Activated naive CD8-positive, alpha-beta T cell treated with anti-CD3 and anti-CD28 coated beads for 36 hours (primary cell): ENCODE measurements at places on chromosomes 6 and 20.
A peak's percentile ranks its signal among the peaks of the same experiment; 100 is the strongest.

GRCh38 chr6:7468382-7469081 is 72.9 kb upstream of the DSP start:
- peak; percentile 6 for DNase-seq

DNA sequence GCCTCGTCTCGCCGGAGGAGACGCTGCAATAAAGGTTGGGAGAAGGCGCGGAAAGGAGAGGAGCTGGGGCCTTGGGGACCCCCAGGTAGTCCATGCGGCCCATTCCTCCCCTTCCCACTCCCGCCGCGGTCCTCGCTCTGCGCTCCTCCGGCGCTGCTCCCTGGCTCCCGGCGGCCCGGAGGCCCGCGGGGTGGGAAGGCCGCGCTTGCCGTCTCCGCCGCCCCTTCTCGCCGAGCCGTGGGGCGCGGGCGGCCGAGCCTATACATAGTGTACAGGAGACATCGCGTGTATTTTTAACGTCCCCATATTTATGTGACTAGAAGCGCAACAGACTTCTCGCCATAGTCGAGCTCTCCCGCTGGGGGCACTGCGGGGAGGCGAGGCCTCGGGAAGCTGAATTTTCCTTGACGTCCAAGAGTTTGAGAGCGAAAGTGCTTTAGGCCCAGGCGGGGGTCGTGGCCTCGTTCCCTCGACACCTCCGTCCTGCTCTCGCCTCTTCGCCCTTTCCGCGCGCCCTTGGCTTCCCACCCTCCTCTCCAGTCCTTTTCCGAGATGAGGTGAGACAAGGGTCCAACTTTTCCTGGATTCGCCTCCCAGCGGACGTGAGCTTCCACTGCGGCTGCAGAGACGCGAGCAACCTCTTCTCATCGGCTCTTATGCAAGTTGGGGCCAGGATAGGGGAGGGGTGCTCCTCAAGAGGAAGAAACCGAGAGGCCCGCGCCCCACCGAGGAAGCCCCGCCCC is 29.0 kb downstream of the SLC12A5 start:
- DNase-seq = no peak

DNA sequence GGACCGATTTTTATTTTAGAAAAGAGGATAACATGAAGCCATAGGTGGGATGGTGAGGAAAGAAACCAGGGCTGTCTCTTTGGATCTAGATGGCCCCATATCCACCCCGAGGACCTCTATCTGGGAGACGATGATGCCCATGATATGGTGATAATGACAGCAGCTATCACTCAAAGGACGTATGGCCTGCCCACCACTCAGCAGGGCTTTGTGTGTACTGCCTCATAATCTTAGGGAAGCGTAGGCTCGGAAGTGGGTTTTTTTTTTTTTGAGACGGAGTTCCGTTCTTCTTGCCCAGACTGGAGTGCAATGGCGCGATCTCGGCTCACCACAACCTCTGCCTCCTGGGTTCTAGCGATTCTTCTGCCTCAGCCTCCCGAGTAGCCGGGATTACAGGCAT is 8.2 kb upstream of the TAF8 start:
- no peak for DNase-seq

- no peak for DNase-seq
Observed at GRCh38 chr20:1417790-1418189, 24.9 kb upstream of the FKBP1A start.

DNA sequence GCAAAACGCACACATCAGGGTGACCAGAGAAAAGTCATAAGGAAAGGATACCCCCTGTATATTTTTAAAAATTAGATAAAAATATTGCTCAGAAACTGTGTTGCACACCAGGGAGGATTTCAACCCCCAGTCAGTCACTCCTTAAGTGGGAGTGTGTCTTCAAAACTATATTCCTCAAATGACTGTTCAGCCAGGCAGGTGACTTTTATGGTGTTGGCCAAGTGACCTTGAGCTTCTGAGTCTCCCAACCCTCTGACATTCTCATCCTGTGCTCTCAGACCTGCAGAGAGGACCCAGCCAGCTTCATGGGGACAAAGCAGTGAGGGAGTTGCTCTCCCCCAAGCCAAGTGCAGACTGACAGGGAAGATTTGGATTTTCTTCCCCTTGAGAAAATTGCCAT is 311.9 kb upstream of the JARID2 start:
- DNase-seq = no peak

DNA sequence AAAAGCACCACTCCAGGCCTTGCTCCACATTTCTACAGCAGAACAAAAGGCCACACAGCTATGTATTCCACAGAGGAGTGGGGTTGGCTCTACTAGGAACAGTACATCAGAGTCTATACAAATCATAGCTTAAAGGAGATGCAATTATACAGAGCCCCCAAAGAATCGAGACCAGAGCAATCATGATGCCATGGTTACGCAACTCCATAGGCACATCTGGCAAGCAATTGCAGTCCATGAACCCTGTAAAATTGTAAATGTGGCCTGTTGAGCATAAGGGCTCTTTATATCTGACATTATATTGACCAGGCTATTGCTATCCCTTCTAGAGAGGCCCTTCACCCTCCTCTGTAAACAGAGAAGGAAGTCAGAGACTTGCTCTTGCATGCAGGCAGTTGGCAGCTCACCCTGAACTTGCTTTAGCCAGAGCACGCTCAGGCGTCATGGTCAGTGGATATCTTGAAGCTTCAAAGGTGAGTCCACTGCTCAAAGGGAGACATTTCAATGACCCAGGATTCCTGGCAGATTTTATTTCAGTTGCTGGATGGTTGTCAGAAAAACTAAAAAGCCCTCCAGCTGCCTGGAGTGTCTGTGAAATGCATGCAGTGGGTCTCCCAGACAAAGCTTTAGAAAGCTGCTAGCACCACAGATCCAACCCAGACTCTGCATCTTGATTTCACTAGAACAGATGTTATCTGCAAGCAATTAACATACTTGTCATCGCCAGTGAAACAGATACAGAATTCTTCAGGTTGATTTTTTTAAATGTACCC is 357.2 kb downstream of the CENPW start:
- DNase-seq = no peak

DNA sequence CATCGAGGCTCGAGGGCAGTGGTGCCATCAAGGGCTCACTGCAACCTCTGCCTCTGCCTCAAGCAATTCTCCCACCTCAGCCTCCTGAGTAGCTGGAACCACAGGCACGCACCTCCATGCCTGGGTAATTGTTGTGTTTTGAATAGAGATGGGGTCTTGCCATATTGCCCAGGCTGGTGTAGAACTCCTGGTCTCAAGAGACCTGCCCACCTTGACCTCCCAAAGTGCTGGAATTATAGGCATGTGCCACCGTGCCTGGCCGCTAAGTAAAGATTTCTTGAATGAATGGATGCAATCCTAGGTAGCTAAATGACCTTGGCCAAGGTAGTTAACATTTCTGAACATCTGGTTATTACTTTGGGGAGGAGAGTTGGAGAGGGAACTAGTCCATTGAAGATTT is 7.4 kb downstream of the SCAF8 start:
- DNase-seq = no peak

DNA sequence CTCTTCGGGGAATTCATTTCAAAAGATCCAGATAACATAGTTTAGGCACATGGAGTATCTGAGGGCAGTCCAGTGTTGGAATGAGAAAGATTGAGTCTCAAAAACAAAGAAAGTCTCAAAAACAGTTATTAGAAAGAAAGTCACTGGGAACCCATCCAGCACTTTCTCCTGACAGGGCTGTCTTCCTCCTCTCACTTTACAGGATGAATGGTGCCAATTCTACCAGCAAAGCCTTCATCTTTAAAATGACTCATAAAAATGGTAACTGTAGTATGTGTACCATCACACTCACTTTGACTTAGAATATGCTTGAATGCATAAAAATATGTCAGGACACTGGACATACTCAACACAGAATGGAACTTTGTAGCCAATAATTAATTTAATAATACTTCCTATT is 71.3 kb downstream of the SLC22A3 start:
- no peak for DNase-seq

GRCh38 chr20:48556956-48557355 is 270.8 kb downstream of the PREX1 start:
- DNase-seq = no peak

DNA sequence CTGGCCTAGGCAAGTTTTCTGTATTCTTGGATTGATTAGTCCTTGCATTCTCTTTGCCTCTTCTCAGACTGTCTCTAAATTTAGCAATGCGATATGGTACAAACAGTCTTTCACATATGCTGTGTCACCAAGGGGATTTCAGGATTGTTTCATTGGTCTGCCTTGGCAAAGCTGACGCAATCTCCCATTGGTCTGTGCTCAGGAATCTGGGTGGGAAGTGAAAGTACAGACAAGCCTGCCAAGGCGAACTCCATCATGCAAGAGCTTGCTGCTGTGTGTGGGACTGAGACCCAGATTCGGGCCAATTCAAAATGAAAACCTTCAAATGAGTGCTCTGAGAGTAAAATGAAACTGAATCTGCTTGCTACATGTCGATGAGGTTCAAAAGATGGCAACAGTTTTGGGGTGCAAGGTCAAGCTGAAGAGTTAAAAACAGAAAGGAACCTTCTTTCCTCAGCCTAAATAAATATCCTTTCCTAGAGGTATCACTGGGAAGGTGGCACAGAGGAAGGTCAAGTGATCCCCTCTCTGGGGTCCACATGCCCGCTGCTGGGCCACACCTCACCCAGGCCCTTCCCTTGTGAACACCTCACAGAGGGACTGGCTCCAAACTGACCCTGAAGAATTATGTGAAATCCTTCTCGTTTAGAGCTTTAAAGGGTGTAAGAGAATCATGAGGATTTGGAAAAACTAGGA is 198.8 kb upstream of the PREP start:
- DNase-seq = peak; percentile 16

DNA sequence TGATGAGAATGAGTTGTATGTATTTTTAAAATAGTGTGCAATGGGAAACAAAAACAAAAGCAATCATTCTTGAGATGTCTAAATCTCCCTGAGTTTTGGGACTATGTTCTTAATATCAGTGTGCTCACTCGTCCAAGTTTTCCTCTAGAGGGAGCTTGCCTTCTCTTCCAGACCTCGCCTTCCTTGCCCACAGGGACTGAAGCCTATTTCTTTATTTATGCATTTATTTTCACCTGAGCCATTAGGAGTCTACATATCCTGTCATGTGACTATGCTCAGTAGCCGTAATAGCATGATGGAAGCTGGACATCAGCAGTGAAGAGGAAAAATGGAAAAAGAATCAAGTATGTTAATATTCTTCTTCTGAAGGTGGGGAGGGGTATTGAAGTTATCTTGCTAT is 131.2 kb downstream of the SH3BGRL2 start:
- DNase-seq = no peak

GRCh38 chr6:46138281-46138680 is 8.5 kb downstream of the ENPP4 start:
- no peak for DNase-seq

- no peak for DNase-seq
Observed at GRCh38 chr20:40813029-40813431, 124.0 kb upstream of the MAFB start.

DNA sequence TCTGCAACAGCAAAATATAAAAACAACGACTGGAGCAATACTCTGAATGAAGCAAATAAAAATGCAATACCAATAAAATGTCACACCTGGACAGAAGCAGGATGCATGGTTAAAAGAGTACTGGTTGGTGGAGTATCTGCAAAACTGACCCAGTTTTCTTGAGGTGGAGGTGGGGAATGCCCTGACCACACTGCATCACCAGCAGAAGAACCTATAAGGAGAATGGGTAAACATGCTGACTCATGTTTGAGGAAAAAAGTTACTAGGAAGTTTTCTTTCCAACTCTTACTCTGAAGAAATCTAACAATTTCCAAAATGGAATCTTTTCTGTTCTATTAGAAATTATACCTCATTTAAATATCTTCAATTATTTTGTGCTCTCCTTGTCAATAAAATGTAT is 43.6 kb downstream of the REPS1 start:
- peak; percentile 8 for DNase-seq

DNA sequence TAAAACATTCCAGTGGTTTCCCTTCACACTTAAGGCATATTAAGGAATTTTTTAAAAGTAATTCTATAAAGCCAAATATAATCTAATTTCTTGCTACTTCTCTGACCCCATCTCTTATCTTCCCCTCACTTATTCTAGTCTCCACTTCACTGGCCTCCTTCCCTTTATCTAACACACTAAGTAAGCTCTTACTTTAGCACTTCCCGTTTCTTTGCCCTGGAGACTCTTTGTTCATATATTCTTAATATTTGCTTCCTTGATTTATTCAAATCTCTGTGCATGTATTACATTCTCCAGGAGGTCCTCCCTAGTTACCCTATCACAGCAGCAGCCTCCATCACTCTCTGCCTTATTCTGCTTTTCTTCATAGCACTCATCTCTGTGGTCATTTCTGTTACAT is 20.3 kb downstream of the GTPBP2 start:
- no peak for DNase-seq

- DNase-seq = no peak
Observed at GRCh38 chr20:12270863-12271262, 353.2 kb downstream of the BTBD3 start.

- no peak for DNase-seq
Observed at GRCh38 chr20:59040667-59041066, 1.9 kb downstream of the PRELID3B start.

- no peak for DNase-seq
Observed at GRCh38 chr6:4973415-4973814, 30.4 kb downstream of the RPP40 start.

- DNase-seq = no peak
Observed at GRCh38 chr6:154580397-154581135, 70.1 kb upstream of the CNKSR3 start.

DNA sequence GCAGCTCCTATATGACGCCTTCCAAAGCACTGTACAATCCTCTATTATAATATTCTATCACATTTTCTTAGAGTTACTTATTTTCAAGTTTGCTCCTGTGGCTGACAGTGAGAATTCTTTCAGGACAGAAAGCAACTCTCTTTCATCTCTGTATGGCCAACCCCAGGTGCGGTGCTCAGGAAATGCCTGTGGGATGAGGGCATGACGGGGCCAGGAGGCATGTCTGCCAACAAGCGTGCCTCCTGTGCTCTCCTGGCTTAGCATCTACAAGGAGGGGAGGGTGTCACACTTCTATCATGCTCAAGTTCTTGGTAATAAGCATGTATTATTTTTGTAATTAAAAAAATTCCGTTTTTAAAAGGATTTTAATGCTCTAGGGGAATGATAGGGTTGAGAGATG is 11.4 kb downstream of the MRPL14 start:
- DNase-seq = no peak

GRCh38 chr6:90846824-90847223 is 260.0 kb upstream of the MAP3K7 start:
- no peak for DNase-seq

- peak; percentile 3 for DNase-seq
Observed at GRCh38 chr6:70312165-70312745, 9.4 kb upstream of the COL9A1 start.

DNA sequence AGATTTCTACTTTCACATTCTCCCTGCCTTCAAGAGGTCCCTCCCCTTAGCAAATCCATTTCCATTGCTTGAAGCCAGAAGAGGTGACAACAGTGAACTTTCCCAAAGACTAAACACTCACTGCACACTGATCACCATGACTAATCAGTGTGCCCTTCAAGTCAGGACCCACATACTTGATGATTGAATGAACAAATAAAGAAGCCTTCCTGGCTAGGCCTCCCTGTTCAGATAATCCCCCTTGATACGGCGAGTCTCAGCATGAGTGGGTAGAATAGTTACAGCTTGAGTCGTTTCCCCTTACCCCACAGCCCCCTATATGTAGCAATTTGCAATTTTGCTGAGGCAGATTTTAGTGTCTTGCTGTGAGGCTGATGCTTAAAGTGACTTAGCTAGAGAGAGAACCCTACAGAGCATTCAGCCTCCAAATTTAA is 102.2 kb downstream of the UNC5CL start:
- no peak for DNase-seq

- DNase-seq = no peak
Observed at GRCh38 chr20:2382833-2383232, 2.1 kb downstream of the TGM6 start.

- no peak for DNase-seq
Observed at GRCh38 chr20:58028123-58028522, 200.3 kb downstream of the ANKRD60 start.
